ENCODE measurements at places on chromosomes 7 and 10.
A peak's percentile ranks its signal among the peaks of the same experiment; 100 is the strongest.

DNA sequence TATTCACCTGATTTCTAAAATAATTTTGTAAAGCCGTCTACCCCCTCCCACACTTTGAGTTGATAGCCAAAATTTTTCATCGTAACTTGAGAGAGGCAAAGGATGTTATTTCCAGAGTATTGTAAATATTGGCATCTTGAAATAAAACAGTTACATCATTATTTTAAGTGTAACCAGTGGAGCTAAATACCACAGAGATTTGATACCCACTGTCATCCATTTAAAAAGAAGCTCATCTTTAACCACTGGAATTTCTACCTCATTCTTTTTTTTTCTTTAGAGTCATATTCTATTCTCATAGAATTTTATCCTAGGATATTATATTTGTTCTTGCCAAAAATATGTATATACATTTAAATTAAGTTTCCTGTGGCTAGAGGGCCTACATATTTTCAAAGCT is 48.6 kb downstream of the CAMK1D start:
- peak; percentile 49 for DNase-seq

- peak; percentile 7 for DNase-seq
These were observed 133.7 kb downstream of the SLC25A13 start for GRCh38 chr7:96188174-96188581.

- no peak for DNase-seq
These were observed 21.0 kb downstream of the PWWP2B start for GRCh38 chr10:132417957-132418441.

- no peak for DNase-seq
These were observed 1264.1 kb upstream of the AUTS2 start for GRCh38 chr7:68334216-68334615.

GRCh38 chr7:151432658-151433521 is 7.1 kb downstream of the CRYGN start:
- no peak for DNase-seq

Measured in fibroblast of skin of scalp (primary cell).